Ammon's horn (tissue), 1 donor: ENCODE measurements at places on chromosomes 2 and 18.

DNA sequence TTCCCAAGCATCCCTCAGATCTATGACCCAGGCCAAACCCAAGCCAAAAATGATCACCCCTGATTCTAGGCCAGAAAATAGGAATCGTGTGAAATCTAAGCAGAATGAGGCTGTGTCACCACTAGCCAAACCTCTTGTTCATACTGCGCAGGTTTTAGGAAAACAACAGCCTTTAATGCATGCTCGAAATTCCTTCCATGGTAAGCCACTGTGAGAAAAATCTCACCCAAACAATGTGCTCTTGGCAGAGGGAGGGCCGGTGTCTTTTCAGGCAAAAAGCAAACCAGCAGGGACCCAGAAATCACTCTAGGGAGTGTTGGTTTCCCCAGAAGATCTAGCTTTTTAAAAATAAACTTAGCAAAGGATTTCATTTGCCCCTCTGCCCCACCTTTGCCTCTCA, 71.2 kb upstream of the FOSL2 start:
- no peak for DNase-seq

GRCh38 chr2:60527762-60528161, 25.7 kb downstream of the BCL11A start:
- DNase-seq: no peak

DNA sequence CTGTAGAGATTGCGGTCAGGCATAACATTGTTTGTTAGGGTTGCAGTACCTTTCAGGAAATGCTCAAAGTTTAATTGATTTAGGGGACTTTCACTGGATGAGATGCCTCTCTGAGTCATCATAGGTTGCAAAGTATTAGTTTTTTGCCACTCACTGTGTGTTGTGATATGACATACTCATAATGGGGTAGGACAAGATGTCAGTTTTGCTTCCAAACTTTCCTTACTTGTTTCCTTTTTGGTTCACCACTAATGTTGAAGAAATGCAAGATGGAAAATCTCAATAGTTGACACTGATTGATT, 35.0 kb upstream of the PTH2R start:
- DNase-seq: no peak

GRCh38 chr2:54859416-54859815, 136.0 kb downstream of the EML6 start:
- DNase-seq: no peak

GRCh38 chr2:224608104-224608503, 22.9 kb upstream of the CUL3 start:
- no peak for DNase-seq
